ENCODE measurements at places on chromosomes 16 and 17. TPM values are rescaled to one million over a fixed set of nuclear protein-coding genes. Genes with fewer than 3 reads are reported as not detected.

- DNase-seq, result no peak
Measured at GRCh38 chr17:47470836-47471235, 60.1 kb upstream of the NPEPPS start.

GRCh38 chr17:13650096-13650675 is 48.5 kb upstream of the HS3ST3A1 start:
- no peak for DNase-seq

- DNase-seq, result no peak
Measured at GRCh38 chr17:46194393-46195216, 1.4 kb upstream of the KANSL1 start.

DNA sequence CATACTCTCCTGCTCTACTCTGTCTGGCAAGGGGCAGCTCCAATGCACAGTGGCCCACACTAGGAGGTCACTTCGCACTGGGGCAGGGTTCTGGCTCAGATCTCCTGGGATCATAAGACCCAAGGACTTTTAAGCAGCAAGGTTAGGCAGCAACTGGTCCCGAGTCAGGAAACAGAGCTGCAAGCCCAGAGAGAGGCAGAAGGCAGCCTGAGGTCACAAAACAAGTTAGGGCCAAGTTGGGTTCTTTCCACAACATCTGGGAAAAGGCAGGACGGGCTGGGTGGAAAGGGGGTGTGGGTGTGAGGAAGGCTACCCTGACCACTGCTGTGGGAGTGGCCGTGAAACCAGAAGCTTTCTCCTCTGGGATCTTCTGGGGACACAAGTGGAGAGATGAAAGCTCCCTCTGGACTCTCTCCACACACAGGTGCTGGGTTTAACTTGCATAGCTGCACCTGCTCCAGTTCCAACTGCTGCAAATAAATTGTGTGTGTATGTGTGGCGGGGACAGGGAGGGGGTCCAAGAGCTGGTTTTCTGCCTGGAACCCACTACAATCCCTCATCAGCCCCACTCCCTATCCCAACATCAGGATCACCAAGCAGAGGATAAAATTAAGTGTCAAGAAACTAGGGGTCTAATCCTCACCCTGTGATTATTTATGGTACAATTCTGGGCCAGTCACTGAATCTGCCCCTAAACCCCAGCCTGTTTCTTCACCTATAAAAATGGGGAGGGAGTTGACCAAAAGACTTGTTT is 8.0 kb upstream of the TSPOAP1 start:
- DNase-seq, result no peak

DNA sequence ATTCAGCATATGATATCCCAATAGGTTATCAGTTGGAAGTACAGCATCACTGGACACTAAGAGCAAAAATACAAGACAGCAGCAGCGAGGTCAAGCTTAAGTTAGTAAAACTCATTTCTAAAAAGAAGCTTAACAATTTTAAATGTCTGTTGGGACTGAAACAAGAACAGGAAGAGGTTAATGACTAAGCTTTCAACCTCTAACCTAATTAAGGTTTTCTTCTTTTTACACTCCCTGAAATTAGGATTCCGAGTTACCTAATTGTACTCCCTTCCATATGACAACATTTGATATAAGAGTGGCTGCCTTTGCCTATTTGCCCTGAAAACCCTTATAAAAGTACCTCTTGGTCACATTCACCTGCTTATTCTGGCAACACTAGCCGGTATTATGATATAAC is 34.3 kb downstream of the CPSF4L start:
- no peak for DNase-seq

- DNase-seq, result no peak
Measured at GRCh38 chr17:7124923-7125322, 10.3 kb upstream of the ASGR2 start.

DNA sequence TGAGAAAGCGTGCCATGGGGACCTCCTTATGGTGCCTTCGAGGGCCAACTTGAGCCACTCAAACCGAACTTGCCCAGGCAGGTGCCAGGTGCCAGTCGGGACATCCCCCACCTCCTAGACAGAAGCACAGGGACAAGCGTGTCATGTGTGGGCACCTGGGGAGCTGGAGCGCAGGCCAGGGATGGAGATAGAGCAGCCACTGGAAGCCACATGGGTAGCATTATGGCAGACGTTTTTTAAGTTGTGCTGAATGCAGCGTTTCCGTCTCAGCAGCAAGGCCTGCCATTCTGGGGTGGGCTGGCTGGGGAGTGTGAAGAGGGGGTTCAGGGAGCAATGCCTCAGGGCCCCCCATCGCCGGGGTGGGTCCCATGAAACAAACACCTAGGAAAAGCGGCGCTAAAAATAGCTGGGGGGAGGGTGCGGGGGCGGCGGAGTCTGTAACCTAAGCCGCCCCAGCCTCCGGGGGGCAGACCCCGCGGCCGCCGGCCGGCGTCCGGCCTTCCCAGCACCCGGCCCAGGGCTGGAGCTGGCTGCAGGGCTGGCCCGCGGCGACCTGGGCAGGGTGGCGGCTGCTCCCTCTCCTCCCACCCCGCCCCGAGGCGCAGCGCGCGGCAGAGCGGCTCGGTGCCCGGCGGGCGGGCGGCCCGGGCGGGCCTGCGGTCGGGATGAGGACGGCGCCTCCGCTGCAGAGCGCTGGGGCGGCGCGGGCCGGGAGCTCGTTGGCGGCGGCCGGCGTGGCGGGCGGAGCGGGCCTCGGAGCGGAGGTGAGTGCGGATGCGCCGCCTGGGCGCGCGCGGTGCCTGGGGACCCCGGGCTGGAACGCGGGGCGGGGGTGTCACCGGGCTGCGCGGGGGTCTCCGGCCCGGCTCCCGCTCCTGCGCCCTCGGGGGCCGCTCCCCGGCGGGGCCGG is at the start of gene ZNF469:
TSS of gene ZNF469 (plus strand) at position 469 of the 910 bp plus-strand sequence. CDS start 44,512 bp downstream, outside the sequence.
- no peak for DNase-seq

DNA sequence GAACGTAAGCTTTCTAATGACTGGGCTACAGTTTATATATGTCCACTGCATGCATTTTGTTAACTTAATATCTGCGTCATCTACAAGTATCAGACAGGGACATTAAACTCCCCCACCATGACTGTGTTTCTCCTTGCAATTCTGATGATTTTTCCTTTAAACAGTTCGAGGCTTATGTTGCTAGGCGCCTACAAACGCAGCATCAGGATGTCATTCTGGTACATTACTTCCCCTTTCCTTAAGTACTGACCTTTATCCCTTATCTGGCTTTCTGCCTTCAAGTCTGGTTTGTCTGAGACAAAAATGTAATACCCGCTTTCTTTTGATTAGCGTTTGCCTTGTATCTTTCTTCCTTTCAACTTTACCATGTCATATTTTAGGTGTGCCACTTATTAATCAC is 362.4 kb downstream of the SLC39A11 start:
- DNase-seq, result no peak

Gene MILR1
- not detected for total RNA-seq

Gene CRHR1
- not detected for total RNA-seq

Gene KRTAP2-2
- not detected for total RNA-seq

Gene DYNLRB2
- not detected for total RNA-seq

Gene IGFBP4
- 2,132 TPM for total RNA-seq

All from osteocyte (in vitro differentiated cells).